ENCODE measurements at places on chromosomes 6 and 20. TPM values are rescaled to one million over a fixed set of nuclear protein-coding genes. Genes with fewer than 3 reads are reported as not detected.

DNA sequence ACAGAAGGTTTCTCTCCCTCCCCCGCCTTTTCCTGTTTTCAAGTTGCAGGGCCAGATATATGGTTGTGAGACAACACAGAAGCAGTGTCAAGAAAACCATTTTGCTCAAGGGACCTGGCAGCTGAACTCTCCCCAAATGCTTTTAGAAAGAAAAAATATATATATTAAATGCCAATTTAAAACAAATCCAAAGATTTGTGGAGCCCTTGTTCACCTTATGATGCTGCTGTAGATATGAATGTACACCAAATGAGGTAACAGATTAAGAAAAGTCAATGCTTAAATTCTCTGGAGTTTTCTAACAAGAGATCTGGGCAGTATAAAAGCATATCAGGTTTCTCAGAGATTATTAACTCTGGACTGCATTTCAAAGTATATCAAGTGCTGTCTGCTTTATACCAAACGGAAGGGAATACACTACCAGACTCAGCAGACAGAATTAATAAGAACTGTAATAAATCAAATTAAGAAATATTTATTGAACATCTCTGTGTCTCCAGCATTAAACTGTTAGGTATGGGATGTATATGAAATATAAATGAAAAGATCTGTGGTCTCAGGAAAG is 357.5 kb downstream of the HDGFL1 start:
- H3K27ac ChIP-seq = peak overlapping the region; percentile 48
- no peaks in the 10 kb centered on the region for H3K4me1 ChIP-seq
- DNase-seq = no peak
- H3K36me3 ChIP-seq = no peaks in the 10 kb centered on the region
- H3K27me3 ChIP-seq = no peaks in the 10 kb centered on the region
- H3K4me3 ChIP-seq = no peak overlapping the region

- no peak overlapping the region for H3K4me3 ChIP-seq
- H3K27me3 ChIP-seq = no peaks in the 10 kb centered on the region
- H3K36me3 ChIP-seq = no peaks in the 10 kb centered on the region
- no peak overlapping the region for H3K27ac ChIP-seq
Observed at GRCh38 chr6:36374972-36375371, 12.5 kb downstream of the ETV7 start.

The OPN5 gene
- not detected for total RNA-seq

GRCh38 chr6:72622094-72622940 is 453 bp downstream of the KCNQ5 start:
- peak overlapping the region; percentile 72 for H3K27ac ChIP-seq
- H3K36me3 ChIP-seq = no peaks in the 10 kb centered on the region
- peaks cover 21% of the 10 kb centered on the region for H3K27me3 ChIP-seq
- peak; percentile 92 for DNase-seq

DNA sequence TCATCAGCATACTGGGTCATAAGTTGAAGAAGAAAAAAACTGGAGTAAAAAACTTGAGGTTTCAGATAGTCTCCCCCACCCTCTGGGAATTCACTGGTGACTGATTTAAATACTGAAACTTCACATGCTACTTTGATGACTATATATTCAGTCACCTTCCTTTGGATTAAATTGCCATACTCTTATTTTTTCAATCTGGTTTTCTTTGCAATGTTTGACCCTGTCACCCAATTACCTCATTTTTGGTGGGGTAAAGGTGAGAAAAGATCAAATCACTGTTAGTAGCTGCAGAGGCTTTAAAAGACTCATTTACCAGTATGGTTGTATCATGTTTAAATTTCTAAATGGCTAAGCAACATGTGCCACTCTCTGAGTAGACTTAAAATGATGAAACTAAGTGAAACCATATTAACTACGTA is 862.7 kb upstream of the FLRT3 start:
- no peak overlapping the region for H3K27ac ChIP-seq
- no peaks in the 10 kb centered on the region for H3K36me3 ChIP-seq
- H3K4me1 ChIP-seq = peaks cover 8% of the 10 kb centered on the region
- no peak for DNase-seq
- H3K27me3 ChIP-seq = no peaks in the 10 kb centered on the region
- H3K4me3 ChIP-seq = no peak overlapping the region

DNA sequence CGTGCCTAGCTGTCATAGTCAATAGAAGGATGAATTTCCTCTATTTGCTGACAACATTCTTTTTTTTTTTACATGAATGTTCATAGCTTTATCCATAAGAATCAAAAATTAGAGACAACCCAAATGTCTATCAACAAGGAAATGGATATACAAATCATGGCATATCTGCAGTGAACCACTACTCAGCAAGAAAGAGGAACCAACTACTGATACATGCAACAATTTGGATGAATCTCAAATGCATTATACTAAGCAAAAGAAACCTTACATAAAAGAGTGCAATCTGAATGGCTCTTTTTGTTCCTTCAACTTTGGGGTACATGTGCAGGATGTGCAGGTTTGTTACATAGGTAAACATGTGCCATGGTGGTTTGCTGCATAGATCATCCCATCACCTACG is 17.7 kb upstream of the MCM9 start:
- H3K4me3 ChIP-seq = no peak overlapping the region
- DNase-seq = no peak
- no peak overlapping the region for H3K27ac ChIP-seq
- no peaks in the 10 kb centered on the region for H3K4me1 ChIP-seq
- no peaks in the 10 kb centered on the region for H3K36me3 ChIP-seq
- H3K27me3 ChIP-seq = no peaks in the 10 kb centered on the region

DNA sequence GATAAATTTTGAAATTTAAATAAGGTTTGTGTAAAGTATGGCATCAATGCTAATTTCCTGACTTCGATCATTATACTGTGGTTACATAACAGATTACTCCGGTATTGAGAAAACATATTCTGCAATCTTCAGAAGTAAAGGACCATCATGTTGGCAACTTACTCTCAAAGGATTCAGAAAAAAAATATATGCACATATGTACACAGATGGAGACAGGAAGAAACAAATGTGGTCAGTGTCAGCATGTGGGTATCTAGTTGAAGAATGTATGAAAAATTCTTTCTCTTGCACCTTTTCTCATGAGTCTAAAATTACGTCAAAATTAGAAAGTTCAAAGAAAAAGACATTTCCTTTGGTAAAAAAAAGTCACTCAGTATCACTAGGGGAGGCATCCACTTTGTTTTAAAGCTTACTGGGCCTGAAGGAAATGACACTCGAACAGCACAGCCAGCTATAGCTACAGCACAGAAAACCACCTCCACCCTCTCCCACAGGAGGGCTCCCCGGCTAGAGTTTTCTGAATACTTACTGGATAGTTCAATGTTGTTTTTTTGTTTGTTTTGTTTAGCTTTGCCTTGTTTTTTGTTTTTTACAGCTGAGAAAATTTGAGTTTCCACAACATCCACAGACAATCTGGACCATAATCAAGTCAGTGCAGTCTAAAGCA is 317.2 kb upstream of the AGPAT4 start:
- H3K27ac ChIP-seq = no peak overlapping the region
- no peak overlapping the region for H3K4me3 ChIP-seq
- H3K36me3 ChIP-seq = no peaks in the 10 kb centered on the region
- no peak for DNase-seq
- no peaks in the 10 kb centered on the region for H3K27me3 ChIP-seq
- no peaks in the 10 kb centered on the region for H3K4me1 ChIP-seq

DNA sequence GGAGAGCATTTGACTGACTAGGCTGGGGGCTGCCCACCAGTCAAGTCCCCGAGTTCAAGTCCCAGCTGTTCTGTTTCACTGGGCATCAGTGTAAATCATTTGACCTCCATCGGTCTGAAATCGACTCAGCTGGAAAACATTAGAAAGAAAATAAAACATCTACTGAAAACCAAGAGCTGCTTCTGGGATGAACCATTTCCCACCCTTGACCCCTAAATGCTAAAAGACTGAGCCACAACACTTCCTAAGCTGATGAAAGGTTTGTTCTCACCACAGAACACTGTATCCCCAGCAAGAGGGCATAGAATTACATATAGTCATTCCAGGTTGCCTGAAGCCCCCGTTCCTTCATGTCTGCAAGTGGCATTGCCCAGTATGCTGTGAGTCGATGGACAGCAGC is 237.0 kb upstream of the TAB2 start:
- H3K4me3 ChIP-seq = no peak overlapping the region
- DNase-seq = no peak
- H3K4me1 ChIP-seq = peaks cover 49% of the 10 kb centered on the region
- no peaks in the 10 kb centered on the region for H3K36me3 ChIP-seq
- no peaks in the 10 kb centered on the region for H3K27me3 ChIP-seq

DNA sequence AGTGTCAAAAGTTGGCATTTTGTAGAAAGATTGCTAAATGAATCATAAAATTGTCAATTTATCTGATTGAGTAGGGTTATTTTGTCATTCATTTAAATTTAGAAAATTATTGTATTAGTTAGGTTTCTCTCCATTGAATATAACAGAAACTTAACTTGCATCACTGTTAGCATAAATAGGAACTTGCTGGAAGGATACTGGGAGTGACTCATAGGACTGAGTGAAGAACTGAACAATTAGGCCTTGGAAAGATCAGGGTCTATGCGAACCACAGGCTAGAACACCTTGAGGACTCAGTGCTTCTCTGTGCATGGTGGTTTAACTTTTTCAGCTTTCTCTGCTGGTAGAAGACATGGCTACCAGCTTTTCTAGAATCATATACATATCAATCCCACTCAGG is 67.7 kb upstream of the IFNGR1 start:
- no peaks in the 10 kb centered on the region for H3K36me3 ChIP-seq
- no peaks in the 10 kb centered on the region for H3K27me3 ChIP-seq
- no peak overlapping the region for H3K4me3 ChIP-seq
- DNase-seq = no peak
- no peak overlapping the region for H3K27ac ChIP-seq
- peaks cover 3% of the 10 kb centered on the region for H3K4me1 ChIP-seq

GRCh38 chr20:63708301-63709148 is 686 bp downstream of the ZGPAT start:
- H3K4me3 ChIP-seq = peak overlapping the region; percentile 89
- H3K27me3 ChIP-seq = no peaks in the 10 kb centered on the region
- peak; percentile 86 for DNase-seq
- H3K4me1 ChIP-seq = peaks cover 51% of the 10 kb centered on the region
- H3K27ac ChIP-seq = peak overlapping the region; percentile 90

The HM13 gene
- total RNA-seq = 109 TPM

The ANKEF1 gene
- 2.4 TPM for total RNA-seq

The NELFE gene
- total RNA-seq = 46.1 TPM

- no peaks in the 10 kb centered on the region for H3K36me3 ChIP-seq
- no peak overlapping the region for H3K4me3 ChIP-seq
- no peaks in the 10 kb centered on the region for H3K4me1 ChIP-seq
- DNase-seq = no peak
- H3K27me3 ChIP-seq = no peaks in the 10 kb centered on the region
Observed at GRCh38 chr6:124055963-124056362, 252.3 kb downstream of the NKAIN2 start.

The SCUBE3 gene
- 0.09 TPM for total RNA-seq

The JPH2 gene
- total RNA-seq = 4.4 TPM

The KCNB1 gene
- 0.43 TPM for total RNA-seq

The FILIP1 gene
- total RNA-seq = 0.34 TPM

The GJA1 gene
- total RNA-seq = 8.1 TPM

GRCh38 chr6:52341561-52342260 is 20.2 kb upstream of the PAQR8 start:
- no peak overlapping the region for H3K27ac ChIP-seq
- H3K4me1 ChIP-seq = no peaks in the 10 kb centered on the region
- no peak overlapping the region for H3K4me3 ChIP-seq
- no peaks in the 10 kb centered on the region for H3K36me3 ChIP-seq
- no peak for DNase-seq
- H3K27me3 ChIP-seq = no peaks in the 10 kb centered on the region

- no peak overlapping the region for H3K27ac ChIP-seq
- H3K4me3 ChIP-seq = no peak overlapping the region
- peaks cover 16% of the 10 kb centered on the region for H3K36me3 ChIP-seq
- no peak for DNase-seq
- H3K4me1 ChIP-seq = no peaks in the 10 kb centered on the region
Observed at GRCh38 chr20:13430346-13431002, 208.3 kb downstream of the TASP1 start.

DNA sequence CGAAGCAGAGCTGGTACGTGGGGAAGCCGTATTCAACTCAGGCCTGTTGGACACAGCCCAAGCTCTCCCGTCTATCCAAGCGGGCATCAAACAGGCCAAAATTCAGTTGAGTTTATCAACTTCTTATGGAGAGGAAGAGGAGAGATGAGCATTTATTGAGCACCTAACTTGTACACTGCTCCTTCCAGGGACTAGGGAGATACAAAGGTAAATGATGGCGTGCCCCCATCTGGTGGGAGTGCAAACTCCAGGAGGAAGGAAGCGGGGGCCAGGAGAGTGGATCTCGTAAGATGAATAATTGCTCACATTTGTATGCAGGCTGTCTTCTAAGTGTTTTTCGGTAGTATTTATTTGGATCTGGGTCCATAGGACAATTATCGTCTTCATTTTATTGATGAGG is 146.6 kb downstream of the SOBP start:
- peaks cover 5% of the 10 kb centered on the region for H3K4me1 ChIP-seq
- no peaks in the 10 kb centered on the region for H3K36me3 ChIP-seq
- H3K27ac ChIP-seq = no peak overlapping the region
- peaks cover 46% of the 10 kb centered on the region for H3K27me3 ChIP-seq
- no peak overlapping the region for H3K4me3 ChIP-seq

GRCh38 chr6:110140650-110141049 is 38.8 kb downstream of the WASF1 start:
- no peak overlapping the region for H3K27ac ChIP-seq
- no peak for DNase-seq
- H3K27me3 ChIP-seq = no peaks in the 10 kb centered on the region
- no peaks in the 10 kb centered on the region for H3K36me3 ChIP-seq
- H3K4me1 ChIP-seq = no peaks in the 10 kb centered on the region
- no peak overlapping the region for H3K4me3 ChIP-seq

DNA sequence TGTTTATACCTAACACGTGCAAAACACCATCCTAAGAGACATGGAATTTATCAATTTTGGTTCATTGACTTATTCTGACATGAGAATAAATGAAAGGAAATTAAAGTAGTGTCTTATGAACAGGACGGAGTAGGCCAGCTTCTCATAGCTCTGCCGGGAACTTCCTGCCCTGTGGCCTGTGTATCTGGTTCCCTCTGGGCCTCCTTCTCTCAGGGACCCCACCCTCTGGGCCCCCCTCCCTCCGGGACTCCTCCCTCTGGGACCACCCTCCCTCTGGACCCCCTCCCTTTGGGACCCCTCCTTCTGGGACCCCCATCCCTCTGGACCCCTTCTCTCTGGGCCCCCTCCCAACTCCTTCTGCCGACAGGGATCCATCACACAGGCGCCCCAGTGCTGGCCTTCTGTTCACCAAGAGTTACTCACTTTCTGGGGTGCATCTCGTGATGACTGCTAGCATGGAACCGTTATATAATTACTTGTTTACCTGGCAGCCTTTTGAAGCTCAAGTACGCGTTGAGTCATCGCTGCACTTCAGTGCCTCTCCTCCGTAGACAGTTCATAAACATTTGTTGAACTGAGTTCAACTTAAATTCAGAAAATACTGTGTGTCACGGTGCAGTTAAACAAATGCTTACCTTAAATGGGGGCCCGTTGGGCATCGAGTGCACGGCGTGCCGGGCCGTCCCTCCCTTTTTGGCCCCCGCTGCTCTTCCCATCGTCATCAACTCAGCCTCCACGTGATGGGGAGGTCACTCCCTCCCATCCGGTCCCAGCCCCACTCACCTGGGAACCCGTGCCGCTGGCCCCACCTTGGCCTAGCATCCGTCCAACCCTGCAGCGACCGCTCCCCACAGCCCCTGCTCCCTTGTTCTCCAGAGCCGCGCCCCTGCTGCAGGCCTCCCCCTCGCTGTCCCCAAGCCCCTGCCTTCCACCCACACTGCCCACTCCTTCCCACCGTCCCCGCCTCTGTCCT is 8.1 kb downstream of the CCR6 start:
- no peak for DNase-seq
- H3K27me3 ChIP-seq = no peaks in the 10 kb centered on the region
- peak overlapping the region; percentile 3 for H3K27ac ChIP-seq
- H3K36me3 ChIP-seq = no peaks in the 10 kb centered on the region
- H3K4me3 ChIP-seq = no peak overlapping the region

- peaks cover 14% of the 10 kb centered on the region for H3K4me1 ChIP-seq
- H3K36me3 ChIP-seq = no peaks in the 10 kb centered on the region
- no peak overlapping the region for H3K4me3 ChIP-seq
Observed at GRCh38 chr20:20273286-20273685, 94.6 kb upstream of the INSM1 start.

The VGLL2 gene
- total RNA-seq = not detected
